ENCODE measurements at places on chromosomes 7 and 10.

- no peak for DNase-seq
These were observed 427.4 kb downstream of the SH2D4B start for GRCh38 chr10:80964955-80965614.

GRCh38 chr10:50805981-50806622 lies 66.4 kb downstream of the ASAH2B start:
- no peak for DNase-seq

- no peak for DNase-seq
These were observed 59.1 kb downstream of the CNTNAP2 start for GRCh38 chr7:146175716-146176115.

DNA sequence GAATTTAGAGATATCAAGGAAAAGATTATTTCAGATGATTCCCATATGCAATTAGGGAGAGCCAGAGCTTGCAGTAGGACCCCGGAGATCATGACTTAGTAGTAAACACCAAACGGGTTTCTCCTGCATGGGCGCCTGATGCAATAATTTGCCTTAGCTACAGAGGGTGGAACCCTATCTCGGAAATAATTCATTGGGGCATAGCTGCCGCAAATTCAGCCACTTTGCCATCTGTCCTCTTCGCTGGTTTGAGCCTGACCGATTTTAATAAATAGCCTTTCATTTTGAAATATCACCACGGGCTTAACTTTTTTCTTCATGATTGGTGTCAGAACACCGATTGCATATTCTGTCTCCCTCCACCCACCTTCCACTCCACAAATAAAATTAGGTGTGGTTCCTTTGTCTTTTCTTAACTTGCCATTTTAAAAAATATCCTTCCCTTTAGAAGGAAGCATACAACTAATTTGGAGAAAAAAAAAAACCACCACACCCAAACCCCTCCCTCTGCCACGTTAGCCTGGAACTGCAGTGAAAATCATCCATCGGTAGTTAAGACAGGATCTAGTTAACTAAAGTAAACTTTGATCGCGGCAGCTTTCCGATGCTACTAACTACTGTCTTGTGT lies 1.4 kb downstream of the GARS1 start:
- DNase-seq, result no peak

- no peak for DNase-seq
These were observed 6.3 kb upstream of the MYO1G start for GRCh38 chr7:44985033-44985695.

DNA sequence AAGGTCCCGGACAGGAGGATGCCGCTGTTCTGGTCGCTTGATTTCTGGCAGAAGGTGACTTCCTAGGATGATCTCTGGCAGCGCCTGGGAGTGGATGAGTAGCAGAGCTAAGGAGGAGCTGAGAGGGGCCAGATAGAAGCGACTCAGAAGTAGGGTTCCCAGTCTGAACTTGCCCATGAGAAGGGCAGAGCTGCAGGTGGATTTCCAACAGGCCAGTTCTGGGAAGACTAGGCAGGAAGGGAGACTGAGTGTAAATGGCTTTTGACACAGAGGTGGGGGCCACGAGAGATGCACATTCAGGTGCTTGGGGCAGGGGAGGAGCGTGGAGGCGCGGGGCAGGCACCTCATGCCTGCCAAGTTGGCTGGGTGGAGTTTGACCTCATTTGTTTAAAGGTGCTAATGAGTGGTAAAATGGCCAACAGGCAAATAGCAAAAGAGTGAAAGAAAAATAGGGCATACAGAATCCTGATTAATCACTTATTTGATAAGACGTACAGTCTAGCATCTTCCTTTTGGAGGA lies 58.8 kb downstream of the SHH start:
- no peak for DNase-seq

- no peak for DNase-seq
These were observed 65.2 kb upstream of the CHST15 start for GRCh38 chr10:124158592-124158991.

DNA sequence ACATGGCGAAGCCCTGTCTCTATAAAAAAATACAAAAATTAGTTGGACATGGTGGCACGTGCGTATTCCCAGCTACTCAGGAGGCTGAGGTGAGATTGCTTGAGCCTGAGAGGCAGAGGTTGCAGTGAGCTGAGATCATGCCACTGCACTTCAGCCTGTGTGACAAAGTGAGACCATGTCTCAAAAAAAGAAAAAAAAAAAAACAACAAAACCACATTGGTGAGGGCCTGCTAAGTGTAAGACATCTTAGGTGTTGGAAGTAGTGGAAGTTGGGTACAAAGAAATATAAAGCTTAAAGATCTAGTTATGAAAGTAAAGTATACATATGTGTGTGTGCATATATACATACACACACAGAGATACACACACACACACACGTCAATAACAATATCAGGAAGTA lies 228.0 kb downstream of the EXOC4 start:
- DNase-seq, result no peak

- DNase-seq, result no peak
These were observed 29.1 kb downstream of the GALNT11 start for GRCh38 chr7:152054367-152055230.

GRCh38 chr7:17645500-17645899 lies 294.8 kb downstream of the SNX13 start:
- no peak for DNase-seq

DNA sequence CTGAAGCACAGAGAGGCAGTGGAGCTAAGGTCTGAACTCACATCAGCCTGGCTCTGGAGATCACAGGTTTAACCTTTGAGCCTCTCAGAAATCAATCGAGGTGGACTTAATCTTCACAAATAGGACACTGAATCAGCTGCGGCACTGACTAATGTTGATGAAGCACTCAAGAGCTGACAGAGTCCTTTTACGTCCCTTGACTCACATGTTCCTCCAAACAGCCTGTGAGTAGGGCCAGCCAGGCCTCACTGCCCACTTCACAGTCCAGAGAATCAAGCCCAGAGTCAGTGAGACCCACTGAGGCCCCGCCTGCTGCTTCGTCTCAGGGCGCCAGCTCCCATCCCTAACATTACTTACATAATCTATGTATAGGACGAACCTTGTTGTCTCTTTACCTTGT lies 63.1 kb downstream of the TNS3 start:
- DNase-seq, result no peak

- DNase-seq, result no peak
These were observed 18.1 kb downstream of the HACD1 start for GRCh38 chr10:17599089-17599488.

DNA sequence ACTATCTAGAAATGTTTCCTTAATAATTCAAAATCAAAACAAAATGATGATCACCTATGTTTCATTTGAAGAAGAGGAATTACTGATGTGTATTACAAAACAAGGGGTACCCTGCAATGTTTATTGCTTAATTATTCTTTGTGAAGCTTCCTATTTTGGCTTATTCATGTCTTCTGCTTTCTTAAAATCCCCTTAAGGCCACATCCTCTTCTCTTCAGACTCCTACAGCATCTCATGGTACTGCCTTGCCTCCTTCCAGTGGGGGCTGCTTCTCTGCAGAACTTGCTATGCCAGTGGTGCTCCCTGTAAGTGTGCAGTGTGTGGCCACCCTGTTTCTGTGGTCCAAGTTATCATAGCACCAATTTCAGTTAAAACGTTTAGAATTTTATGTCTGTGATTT lies 35.0 kb downstream of the CCDC146 start:
- no peak for DNase-seq

DNA sequence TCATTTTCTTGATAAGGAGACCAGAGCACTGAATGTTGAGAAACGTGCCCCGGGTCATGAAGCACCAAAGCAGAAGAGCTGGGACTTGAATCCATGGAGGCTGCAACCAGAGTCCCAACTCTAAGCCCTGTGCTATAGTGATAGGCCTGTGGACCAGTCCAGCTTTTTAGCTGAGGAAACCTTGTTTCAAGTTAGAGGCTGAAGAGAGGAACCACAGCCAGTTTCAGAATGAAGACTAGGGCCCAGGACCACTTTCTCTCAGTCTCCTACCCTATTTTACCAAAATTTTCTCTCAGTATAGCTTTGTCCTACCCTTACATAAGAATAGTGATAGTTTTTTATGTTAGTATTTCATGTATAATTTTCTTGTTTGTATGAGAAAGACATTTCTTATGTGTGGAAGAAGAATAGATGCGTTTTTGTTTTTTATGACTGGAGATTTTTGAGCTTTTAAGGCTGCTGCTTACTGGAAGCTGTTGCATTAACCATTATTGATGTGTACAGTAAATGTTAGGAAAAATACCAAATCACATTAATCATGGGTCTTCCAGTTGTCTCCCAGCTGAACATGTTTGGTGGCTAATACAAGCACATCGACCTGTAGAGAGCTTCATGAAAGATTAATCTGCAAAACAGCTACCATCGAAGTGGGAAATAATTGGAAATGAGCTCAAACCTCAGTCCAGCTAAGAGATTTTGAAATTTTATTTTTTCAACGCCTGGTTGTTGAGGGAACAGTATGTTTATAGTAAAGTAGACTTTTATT lies 45.0 kb upstream of the CSTF2T start:
- DNase-seq, result no peak

DNA sequence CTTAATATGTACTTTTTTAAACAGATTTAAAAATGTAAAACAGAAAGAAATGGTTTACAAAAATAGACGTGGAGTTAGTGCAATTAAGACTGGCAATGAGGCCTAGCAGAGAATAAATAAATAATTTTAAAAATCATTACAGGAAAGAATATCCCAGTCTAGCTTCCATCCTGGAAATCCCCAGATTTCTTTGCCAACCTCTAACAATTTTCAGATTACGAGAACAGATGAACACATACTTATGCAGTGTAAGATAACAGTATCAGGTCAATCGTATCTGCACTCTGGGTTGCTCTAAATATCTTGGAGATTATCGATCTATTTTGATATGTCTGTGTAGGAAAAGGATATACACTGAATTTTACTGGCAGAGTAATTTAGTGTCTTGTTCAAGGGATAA lies 210.5 kb downstream of the SEMA3A start:
- DNase-seq, result no peak

- DNase-seq, result no peak
These were observed 744.8 kb downstream of the REEP3 start for GRCh38 chr10:64265961-64266360.

DNA sequence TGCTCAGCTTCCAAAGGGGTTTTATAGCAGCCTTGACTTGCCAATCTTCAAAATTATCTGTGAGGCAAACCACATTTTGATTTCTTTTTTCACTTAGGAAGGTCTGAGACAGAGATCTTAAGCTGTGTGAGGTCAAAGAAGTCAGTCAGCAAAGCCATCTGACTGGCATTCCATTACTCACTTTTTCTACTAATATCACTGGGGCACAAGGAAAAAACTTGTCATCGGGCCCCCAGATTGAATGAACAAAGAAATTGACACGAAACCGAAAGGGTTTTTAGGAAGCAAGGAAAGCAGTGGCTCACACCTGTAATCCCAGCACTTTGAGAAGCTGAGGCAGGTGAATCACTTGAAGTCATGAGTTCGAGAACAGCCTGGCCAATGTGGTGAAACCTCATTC lies 78.5 kb upstream of the FRMD4A start:
- no peak for DNase-seq

DNA sequence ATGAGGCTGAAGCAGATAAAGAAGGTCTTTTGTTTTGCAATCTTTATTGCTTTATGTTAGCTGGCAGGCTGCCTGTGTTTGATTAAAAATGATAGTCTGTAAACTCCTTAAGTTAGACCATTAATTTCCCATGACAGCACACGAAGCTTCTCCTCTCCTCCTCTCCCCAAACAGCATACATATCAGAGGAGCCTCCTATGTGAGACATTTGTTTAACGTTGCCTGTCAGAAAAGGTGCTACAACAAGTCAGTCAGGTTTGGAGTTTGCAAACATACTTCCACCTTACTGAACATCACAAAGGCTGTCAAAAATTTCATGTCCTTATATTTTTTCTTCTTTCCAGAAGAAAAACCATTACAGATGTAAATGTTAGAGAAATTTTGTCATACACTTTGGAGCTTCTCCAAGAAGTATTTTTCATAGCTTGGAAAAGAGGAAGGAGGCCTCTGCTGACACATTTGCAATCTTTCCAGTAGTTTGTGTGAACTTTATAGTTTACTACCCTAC lies 393.1 kb downstream of the EXOC4 start:
- DNase-seq, result no peak

- DNase-seq, result no peak
These were observed 28.1 kb upstream of the FAM20C start for GRCh38 chr7:163971-164881.

GRCh38 chr10:44477046-44477425 lies 92.1 kb upstream of the CXCL12 start:
- DNase-seq, result no peak

DNA sequence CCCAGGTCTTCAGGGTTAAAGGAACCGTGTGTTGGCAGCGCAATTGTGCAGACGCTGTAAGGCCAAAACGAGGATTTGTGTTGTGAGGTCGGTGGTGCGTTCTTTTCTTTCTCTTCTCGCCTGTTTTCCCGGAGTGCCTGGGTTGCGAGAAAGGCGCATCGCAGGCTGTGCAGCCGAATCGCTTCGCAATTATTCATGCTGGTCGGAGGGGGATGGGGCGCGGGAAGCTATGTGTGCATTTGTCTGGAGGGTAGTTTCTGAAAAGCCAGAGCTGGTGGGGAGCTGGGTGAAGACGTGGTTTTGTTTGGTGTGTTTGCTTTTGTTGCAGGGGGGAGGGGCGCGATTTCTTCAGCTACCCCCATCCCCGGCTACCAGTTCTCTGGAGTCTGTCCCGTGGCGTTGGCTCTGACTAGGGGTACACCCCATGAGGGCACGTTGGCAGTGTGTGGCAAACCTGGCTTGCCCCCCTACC lies 2.1 kb downstream of the MXI1 start:
- DNase-seq, result no peak

DNA sequence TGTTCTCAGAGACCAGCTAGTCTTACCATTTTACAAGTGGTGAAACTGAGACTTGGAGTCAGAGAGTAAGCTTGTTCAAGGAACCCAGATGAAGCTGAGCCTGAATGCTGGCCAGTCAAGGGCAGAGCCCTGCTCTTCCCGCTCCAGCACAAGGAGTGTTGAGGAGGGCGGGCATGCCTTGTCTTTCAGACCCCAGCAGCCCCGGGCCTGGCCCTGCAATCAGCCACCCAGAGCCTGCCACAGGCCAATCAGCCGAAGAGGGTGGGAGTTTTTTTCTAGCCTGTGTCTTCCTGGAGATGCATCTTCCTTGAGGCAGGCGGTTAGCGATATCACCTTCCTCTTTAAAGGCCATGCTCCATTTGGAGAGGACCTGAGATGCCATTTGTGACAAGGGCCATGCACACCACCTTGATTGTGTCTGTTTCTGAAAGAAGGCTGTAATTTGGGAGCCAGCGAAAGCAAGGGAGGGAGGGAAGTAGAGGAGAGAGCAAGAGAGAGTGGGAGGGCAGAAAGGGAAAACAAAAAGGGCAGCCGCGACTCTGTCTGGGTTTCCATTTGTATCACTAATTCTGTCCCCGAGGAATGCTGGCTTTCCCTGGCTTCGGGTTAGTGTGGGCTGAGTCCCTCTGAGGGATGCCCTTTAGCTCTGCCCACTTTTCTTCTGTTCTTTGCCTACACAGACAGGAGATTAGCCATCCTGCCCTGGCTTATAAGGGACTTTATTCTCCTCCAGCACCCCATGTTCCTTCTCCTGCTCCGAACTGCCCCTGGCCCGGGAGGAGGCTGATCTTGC lies 8.0 kb downstream of the CDH23 start:
- DNase-seq, result no peak

DNA sequence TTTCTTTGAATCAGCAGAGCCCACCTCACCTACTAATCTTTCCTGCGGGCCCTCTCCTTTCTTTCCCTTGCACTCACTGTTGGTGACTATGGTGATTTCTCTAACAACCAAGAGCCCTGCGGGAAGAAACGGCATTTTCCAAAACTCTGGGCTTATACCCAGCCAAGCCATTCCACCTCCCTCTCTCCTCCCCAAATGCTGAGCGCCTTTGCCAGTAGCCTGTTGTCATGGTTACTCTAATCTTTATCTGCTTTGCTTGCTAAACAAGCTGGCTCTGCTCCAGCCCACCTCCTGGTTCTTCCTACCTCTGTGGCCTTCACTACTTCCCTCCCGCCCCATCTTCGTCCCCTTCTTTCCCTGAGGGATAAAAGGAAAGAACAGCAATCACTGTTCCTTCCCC lies 86.7 kb downstream of the DGKI start:
- no peak for DNase-seq
